ENCODE measurements at places on chromosomes 2 and 18. TPM values are rescaled to one million over a fixed set of nuclear protein-coding genes. Genes with fewer than 3 reads are reported as not detected.
A peak's percentile ranks its signal among the peaks of the same experiment; 100 is the strongest.

GRCh38 chr2:17190527-17190926 lies 327.7 kb downstream of the RAD51AP2 start:
- peak; percentile 24 for DNase-seq

DNA sequence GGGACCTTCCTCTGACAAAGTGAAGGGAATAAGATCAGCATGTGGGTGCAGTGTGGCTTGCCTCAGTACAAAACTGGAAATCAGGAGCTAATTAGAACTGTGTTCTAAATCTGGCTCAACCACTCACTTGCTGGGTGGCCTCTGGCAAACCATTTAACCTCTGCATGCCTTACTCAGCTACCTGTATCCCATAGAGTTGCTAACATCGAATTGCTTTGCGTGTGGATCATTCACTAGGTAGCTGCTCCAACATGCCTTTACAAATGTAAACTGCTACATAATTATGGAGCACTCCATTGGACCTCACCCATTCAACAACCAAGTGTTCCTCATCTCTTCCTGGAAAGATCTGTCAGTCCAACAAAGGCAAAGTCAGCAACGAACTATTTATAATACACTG lies 19.0 kb downstream of the PLEKHM3 start:
- DNase-seq: peak; percentile 30

DNA sequence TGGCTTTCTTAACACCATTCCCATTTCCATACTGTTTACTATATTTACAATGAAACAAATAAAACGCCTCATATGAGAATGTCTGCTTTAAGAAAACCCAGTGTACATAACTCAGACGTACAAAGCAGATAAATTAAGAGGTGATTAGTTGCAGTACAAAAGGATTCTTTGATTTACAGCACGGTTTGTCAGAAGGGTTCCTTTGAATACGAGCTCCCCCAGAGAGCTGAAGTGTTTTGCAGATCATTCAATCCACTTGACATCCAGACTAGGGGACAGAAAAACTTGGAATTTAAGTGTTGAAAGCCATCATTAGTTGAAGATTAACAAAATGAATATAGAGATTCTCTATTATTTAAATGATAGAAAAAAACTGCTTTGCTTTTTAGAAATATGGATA lies 72.5 kb downstream of the RAPGEF4 start:
- no peak for DNase-seq

- no peak for DNase-seq
These were observed 20.6 kb downstream of the EVA1A start for GRCh38 chr2:75539955-75540716.

Gene RGPD4
- total RNA-seq: not detected

Gene SPATS2L
- 146 TPM for total RNA-seq

All from GM23338 (cell line).